Neural crest cell (in vitro differentiated cells): ENCODE measurements at places on chromosomes 4 and X. TPM values are rescaled to one million over a fixed set of nuclear protein-coding genes. Genes with fewer than 3 reads are reported as not detected.

DNA sequence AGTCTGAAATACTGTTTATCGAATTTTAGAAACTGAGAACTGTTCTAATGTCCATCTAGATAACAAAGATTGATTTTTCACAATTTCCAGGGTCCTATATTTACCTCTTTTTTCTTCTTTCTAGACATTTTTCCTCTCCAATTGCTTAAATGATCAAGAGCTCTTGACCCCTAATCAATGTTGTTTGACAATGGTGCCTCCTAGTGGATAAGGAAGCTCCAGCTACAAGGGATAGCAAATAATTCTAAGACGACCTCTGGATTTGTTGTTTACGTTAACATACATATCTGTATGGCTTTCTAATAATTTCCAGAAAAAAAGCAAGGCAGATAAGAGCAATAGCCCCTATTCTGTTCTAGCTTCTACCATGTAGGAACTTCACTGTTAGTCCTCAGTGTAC, 35.8 kb downstream of the GPR82 start:
- no peak for DNase-seq
- H3K27ac ChIP-seq = no peak overlapping the region
- no peak overlapping the region for H3K4me3 ChIP-seq

GRCh38 chr4:6907658-6908191, 1.9 kb upstream of the TBC1D14 start:
- H3K36me3 ChIP-seq = no peaks in the 10 kb centered on the region
- peak overlapping the region; percentile 97 for H3K4me3 ChIP-seq
- H3K27ac ChIP-seq = no peak overlapping the region
- peaks cover 38% of the 10 kb centered on the region for H3K4me1 ChIP-seq
- no peak for DNase-seq
- peaks cover 20% of the 10 kb centered on the region for H3K27me3 ChIP-seq

DNA sequence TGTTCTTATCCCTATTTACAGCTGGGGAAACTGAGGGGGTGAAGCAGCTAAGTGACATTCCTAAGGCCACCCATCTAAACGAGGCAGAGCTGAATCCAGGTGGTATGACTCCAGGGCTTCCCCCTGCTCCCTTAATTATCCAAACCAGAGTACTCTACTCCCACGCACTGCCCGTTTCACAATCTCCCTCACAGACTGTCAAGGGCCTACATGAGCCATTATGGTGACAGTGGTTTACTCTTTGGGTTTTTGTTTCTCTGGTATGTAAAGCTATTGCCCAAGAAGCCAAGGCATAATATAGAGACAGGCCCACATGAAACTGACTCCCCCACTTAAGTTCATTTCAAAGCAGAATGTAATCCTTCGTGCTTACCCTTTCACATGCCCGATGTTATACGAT, 95.1 kb downstream of the NHS start:
- H3K4me3 ChIP-seq = no peak overlapping the region
- H3K4me1 ChIP-seq = no peaks in the 10 kb centered on the region
- H3K27ac ChIP-seq = no peak overlapping the region
- H3K27me3 ChIP-seq = peaks cover 2% of the 10 kb centered on the region
- DNase-seq = no peak
- no peaks in the 10 kb centered on the region for H3K36me3 ChIP-seq

- no peaks in the 10 kb centered on the region for H3K27me3 ChIP-seq
- H3K4me3 ChIP-seq = no peak overlapping the region
- no peaks in the 10 kb centered on the region for H3K4me1 ChIP-seq
- no peaks in the 10 kb centered on the region for H3K36me3 ChIP-seq
- no peak overlapping the region for H3K27ac ChIP-seq
Observed at GRCh38 chrX:66015152-66015831, 24.6 kb downstream of the VSIG4 start.

DNA sequence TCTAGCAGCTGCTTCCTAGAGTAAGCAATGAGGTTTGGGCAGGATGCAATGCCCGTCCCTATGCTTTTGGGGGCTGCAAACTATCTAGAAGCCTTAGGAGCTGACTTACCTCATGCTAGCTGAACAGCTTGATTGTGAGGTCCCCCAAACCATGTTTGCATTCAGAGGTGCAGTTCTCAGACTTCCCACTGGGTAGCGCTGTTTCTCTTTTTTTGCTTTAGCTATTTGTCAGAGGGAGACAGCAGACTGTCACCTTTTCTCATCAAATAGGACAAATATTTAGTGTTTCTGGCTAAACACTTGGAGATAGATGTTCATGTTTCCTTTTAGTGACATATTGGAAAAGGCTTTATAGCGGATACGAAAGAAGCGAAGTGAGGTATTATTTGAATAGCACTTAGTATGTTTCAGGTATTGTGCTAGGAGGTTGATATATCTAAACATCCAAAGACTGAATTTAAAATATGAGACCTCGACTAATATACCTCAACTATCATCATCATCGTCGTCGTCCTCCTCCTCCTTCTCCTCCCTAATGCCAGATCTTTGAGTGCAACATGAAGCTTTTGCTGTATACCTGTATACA, 18.7 kb upstream of the TMEM192 start:
- no peak overlapping the region for H3K27ac ChIP-seq
- H3K4me3 ChIP-seq = no peak overlapping the region
- H3K36me3 ChIP-seq = no peaks in the 10 kb centered on the region
- peaks cover 2% of the 10 kb centered on the region for H3K27me3 ChIP-seq

- peaks cover 24% of the 10 kb centered on the region for H3K4me1 ChIP-seq
- no peaks in the 10 kb centered on the region for H3K27me3 ChIP-seq
- DNase-seq = no peak
- H3K4me3 ChIP-seq = no peak overlapping the region
- H3K36me3 ChIP-seq = no peaks in the 10 kb centered on the region
Observed at GRCh38 chrX:20361890-20362262, 95.2 kb upstream of the RPS6KA3 start.

- H3K27ac ChIP-seq = no peak overlapping the region
- H3K36me3 ChIP-seq = no peaks in the 10 kb centered on the region
- H3K27me3 ChIP-seq = no peaks in the 10 kb centered on the region
- no peak overlapping the region for H3K4me3 ChIP-seq
- no peak for DNase-seq
Observed at GRCh38 chr4:40258627-40259026, 61.8 kb downstream of the RHOH start.

- no peak overlapping the region for H3K27ac ChIP-seq
- no peak overlapping the region for H3K4me3 ChIP-seq
- DNase-seq = no peak
- peaks cover 3% of the 10 kb centered on the region for H3K4me1 ChIP-seq
- no peaks in the 10 kb centered on the region for H3K36me3 ChIP-seq
Observed at GRCh38 chr4:8653326-8654000, 60.9 kb downstream of the CPZ start.

- H3K27me3 ChIP-seq = no peaks in the 10 kb centered on the region
- no peak overlapping the region for H3K27ac ChIP-seq
- no peak overlapping the region for H3K4me3 ChIP-seq
- DNase-seq = no peak
- H3K36me3 ChIP-seq = peaks cover 30% of the 10 kb centered on the region
Observed at GRCh38 chr4:169540774-169541173, 71.6 kb downstream of the NEK1 start.

GRCh38 chrX:99142745-99143144, 1267.3 kb downstream of the PCDH19 start:
- H3K36me3 ChIP-seq = peaks cover 6% of the 10 kb centered on the region
- H3K27me3 ChIP-seq = no peaks in the 10 kb centered on the region
- peaks cover 10% of the 10 kb centered on the region for H3K4me1 ChIP-seq
- H3K27ac ChIP-seq = peak overlapping the region; percentile 15
- DNase-seq = no peak
- no peak overlapping the region for H3K4me3 ChIP-seq

GRCh38 chrX:40237731-40238178, 140.0 kb upstream of the BCOR start:
- H3K27me3 ChIP-seq = no peaks in the 10 kb centered on the region
- no peak for DNase-seq
- H3K4me3 ChIP-seq = no peak overlapping the region
- H3K27ac ChIP-seq = no peak overlapping the region
- H3K4me1 ChIP-seq = peaks cover 10% of the 10 kb centered on the region

- H3K27ac ChIP-seq = no peak overlapping the region
- H3K36me3 ChIP-seq = no peaks in the 10 kb centered on the region
- peaks cover 64% of the 10 kb centered on the region for H3K27me3 ChIP-seq
- H3K4me1 ChIP-seq = peaks cover 14% of the 10 kb centered on the region
- peak overlapping the region; percentile 82 for H3K4me3 ChIP-seq
- DNase-seq = no peak
Observed at GRCh38 chr4:40630335-40631021, 814 bp upstream of the RBM47 start.

Gene TLR10
- total RNA-seq = not detected in 2 replicates

Gene NUP62CL
- 6.1 and 6.8 TPM in 2 replicates for total RNA-seq

Gene MEPE
- not detected in 2 replicates for total RNA-seq

Gene TBC1D9
- total RNA-seq = 15.9 and 16.1 TPM in 2 replicates
